Naive B cell (primary cell): ENCODE measurements at places on chromosomes 1 and 21.

DNA sequence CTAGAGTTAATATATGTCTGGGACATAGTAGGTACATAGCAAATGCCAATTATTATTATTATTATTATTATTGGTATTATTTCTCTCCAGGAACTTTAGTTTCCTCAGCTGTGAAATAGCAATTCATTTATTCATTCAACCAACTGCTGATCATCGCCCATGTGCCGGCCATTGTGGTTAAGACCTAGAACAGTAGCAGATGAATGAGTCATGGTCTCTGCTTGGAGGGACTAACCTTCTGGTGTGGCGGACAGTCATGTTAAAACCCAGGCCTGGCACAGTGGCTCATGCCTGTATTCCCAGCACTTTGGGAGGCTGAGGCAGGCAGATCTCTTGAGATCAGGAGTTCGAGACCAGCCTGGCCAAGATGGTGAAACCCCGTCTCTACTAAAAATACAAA is 23.8 kb upstream of the LDLRAP1 start:
- no peak for DNase-seq

DNA sequence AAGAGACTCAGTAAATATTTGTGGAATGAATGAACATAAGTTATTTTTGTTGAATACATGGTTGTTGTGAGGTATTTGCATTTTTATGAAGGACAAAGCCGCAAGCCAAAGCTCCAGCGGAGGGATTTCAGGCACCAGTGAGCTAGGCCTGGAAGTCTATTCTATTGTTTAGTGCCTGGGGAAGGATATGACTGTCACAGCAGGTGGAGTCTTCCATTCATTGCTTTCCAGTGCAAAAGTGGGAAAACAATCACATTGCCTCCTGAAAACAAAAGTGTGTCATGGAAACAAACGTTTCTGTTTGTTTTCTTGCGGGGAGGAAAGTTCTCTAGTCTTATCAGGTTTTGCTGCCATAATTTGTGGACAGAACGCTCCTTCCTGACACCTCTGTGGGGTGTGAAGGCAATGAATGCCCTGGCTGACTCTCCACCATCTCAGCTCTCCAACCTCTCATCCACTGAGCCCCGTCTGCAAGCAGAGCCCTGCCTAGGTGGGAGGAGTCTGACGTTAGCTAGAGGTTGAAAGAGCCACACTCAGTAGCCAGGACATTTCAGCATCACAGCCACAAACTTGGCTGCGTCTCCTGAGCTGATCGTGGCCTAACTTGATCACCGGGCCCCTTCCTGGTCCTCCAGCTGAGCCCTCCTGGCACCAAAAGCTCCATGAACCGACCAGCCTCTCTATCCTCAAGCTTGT is 739.1 kb downstream of the MATN1 start:
- no peak for DNase-seq

- DNase-seq: no peak
Measured at GRCh38 chr1:212595229-212595628, 13.3 kb upstream of the ATF3 start.

DNA sequence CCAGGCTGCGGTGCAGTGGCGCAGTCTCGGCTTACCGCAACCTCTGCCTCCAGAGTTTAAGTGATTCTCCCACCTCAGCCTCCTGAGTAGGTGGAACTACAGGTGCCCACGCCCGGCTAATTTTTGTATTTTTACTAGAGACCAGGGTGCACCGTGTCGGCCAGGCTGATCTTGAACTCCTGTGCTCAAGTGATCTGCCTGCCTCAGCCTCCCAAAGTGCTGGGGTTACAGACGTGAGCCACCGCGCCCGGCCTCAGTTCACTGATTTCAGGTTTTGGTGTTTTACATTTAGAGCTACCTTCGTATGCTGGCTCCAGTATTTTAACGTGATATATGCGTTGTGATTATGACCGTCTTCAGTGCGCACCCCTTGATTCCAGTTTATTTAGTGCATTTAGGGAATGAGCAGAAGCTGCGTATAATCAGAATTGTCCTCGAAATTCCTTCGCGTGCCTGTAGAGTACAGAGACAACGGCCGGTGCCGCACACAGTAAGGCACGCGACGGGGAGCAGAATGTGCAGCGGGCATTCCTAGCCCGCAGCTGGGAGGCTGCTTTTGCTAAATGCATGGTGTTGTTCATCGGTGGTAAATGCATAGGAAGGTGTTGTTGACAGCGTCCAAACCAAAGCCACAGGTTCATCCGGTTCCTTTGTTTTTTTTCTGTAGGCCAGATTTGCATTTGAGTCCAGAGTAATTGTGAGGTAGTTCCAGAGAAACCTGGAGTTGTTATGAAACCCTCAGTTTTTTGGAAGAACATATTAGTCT is 48.9 kb upstream of the DIP2A start:
- no peak for DNase-seq

DNA sequence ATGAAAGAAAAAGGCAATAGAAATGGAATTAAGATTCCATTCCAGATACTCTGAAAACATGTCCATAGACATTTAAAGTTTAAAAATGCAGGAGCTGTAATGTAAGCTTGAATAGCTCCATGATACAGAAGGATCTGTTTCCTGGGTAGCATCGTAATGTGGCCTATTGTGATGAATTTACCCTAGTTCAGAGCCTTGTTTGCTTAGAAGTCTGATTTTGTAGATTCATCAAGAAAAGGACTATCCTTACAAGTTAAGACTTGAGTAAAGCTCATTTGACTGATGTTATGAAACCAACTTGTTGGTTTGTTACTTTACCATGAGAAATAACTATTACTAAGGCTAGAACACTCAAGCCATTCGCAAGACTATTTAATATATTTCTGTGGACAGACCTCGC is 55.5 kb downstream of the KIF1B start:
- no peak for DNase-seq

GRCh38 chr1:101884621-101885020 is 112.1 kb downstream of the OLFM3 start:
- DNase-seq: no peak
